ENCODE measurements at places on chromosomes 2 and 18.

DNA sequence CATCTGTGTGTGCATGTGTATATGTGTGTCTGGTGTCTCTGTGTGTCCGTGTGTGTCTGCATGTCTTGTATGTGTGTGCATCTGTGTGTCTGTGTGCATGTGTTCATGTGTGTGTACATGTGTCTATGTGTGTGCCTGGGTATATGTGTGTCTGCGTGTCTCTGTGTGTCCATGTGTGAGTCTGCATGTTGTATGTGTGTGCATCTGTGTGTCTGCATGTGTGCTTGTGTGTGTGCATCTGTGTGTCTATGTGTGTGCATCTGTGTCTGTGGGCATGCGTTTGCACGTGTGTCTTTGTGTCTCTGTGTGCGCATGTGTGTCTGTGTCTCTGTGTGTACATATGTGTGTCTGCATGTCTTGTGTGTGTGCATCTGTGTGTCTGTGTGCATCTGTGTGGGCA, 207.7 kb downstream of the TNS1 start:
- no peak for DNase-seq

GRCh38 chr2:86671337-86671981, 47.8 kb upstream of the RNF103 start:
- no peak for DNase-seq

DNA sequence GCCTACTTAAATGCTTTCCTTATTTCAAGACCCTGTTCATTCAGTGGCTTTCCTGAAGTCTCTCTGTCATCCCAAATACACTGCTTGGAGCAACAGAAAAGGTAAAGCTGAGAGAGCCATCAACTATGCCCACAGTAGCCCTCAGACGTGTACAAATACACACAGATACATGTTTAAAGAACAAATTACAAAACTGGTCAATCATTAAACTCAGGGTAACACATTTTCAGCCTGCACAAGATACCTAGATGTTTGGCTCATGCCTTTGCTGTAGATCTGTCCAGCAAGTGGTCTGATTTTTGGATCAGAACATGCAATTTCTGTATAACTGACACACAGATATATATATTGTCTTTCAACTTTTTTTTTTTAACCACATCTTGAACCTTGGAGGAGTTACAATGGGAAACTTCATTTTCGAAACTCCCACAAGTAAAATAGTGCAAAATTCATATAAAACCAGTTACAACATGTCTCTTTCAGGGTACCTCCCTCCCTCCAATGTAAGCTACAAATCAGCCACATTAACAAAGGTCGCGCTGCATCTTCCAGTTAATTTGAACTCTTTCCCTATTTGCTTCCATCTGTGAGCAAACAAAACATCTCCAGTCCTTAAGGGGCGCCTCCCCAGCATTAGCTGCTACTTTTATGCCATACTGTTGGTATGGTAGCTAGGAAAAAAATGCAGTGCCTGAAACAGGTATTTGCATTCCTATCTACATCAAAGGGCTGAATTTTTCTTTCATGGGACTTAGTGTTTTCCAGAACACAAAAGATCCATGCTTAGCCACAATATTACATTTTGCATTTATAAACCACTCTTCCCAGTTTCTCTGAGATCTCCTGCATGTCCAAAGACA, 311.9 kb downstream of the NRXN1 start:
- DNase-seq = no peak

GRCh38 chr2:225104321-225104720, 62.1 kb upstream of the DOCK10 start:
- DNase-seq = no peak

DNA sequence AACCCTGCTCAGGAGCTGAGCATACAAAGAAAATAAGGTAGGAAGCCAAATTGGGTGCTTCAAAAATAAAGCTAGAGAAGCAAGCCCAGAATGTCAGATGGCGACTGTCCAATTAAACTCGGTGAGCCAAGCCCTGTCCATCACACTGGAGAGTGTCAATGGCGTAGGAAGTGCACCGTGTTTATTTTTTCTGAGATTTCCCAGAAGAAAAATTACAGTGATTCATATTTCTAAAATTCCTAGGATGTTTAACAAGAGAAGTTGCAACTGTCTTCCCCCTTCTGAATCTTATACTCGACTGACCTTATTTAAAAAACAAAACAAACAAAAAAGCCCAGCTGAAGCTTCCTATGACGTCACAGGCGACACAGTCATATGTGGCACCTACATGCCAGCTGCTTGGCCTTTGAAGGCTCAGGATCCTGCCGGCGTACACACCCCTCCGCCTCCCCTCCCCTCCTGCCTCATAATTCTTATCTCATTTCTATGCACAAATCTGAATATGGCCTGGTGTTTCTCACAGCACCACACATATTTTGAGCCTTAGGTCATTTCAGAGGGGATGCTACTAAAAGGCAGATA, 60.8 kb downstream of the MBP start:
- peak; percentile 58 for DNase-seq

DNA sequence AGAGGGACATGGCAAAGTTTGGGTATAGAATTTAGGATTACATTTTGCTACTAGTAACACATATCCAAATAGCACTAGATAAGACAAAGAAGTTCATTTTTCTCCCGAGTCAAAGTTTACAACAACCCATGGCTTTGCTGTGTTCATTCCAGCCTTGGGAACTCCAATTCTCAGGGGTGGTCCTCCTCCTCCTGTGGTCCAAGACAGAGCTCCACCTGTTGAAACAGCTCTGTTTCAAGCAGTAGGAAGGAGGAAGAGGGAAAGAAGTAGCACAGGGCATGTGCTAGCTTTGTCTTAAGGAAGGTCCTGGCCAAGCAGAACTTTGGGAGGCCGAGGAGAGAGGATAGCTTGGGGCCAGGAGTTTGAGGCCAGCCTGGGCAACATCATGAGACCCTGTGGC, 113.8 kb upstream of the SIX2 start:
- no peak for DNase-seq

GRCh38 chr2:49971453-49971852, 817.1 kb upstream of the FSHR start:
- DNase-seq = no peak

- DNase-seq = no peak
Observed at GRCh38 chr2:151027151-151027550, 234.5 kb downstream of the RBM43 start.

DNA sequence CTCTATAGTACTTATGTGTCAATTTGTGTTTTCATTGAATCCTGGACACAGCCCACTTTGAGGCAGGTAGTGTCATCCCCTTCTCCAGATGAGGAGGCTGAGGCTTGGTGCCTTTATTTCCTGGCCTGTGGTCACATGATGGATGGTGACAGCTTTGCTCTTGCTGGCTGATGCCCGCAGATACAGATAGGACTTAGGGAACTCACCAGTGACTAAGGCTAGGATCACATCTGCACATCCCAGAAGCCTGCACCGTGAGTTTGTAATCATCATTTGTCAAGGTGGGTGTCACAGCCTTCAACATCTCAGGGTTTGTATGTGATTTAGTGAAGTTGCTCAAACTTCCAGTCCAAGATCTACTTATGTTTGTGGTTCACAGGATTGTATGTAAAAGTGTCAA, 295.1 kb upstream of the RAB12 start:
- no peak for DNase-seq

- DNase-seq = peak; percentile 99
Observed at GRCh38 chr2:74178211-74179062, at the start of gene MOB1A. Gene MOB1A, minus strand, starts transcription at chr2:74178879. Its CDS starts 205 bp downstream, at chr2:74178674.

- DNase-seq = no peak
Observed at GRCh38 chr18:56541340-56541739, 97.1 kb downstream of the TXNL1 start.

GRCh38 chr2:158128168-158128973, 26.7 kb downstream of the UPP2 start:
- no peak for DNase-seq

DNA sequence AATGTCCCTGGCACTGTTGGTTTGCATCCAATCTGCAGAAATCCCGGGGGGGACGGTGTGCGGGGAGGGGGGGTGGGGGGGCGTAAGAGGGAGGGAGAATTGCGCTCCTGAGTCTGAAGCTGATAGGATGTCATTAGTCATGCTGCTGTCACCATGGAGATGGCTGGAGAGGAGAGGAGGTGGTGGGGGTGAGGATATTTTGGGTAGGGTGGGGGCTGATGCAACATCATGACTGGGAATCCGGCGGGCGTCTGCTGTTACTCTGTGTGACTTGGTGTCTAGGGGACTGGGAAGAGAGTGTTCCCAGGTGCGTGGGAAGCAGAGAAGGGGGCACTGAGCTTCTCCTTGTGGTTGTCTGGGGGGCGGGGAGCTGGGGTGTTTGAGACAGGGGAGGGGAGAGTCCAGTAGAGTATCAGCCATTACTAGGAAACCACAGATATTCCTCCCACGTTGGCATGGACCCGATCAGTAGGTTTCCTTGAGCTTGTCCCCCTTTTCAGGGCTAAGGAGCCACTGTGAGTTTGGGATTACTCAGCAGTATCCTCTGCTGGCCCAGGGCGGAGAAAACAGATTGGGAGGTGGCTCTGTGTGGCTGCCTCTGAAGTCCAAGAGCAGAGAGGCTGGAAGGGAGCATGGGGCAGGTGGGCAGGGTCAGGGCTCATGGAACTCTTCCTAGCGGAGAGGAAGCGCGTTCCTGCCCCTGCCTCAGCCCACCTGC, 18.9 kb downstream of the TET3 start:
- DNase-seq = no peak

DNA sequence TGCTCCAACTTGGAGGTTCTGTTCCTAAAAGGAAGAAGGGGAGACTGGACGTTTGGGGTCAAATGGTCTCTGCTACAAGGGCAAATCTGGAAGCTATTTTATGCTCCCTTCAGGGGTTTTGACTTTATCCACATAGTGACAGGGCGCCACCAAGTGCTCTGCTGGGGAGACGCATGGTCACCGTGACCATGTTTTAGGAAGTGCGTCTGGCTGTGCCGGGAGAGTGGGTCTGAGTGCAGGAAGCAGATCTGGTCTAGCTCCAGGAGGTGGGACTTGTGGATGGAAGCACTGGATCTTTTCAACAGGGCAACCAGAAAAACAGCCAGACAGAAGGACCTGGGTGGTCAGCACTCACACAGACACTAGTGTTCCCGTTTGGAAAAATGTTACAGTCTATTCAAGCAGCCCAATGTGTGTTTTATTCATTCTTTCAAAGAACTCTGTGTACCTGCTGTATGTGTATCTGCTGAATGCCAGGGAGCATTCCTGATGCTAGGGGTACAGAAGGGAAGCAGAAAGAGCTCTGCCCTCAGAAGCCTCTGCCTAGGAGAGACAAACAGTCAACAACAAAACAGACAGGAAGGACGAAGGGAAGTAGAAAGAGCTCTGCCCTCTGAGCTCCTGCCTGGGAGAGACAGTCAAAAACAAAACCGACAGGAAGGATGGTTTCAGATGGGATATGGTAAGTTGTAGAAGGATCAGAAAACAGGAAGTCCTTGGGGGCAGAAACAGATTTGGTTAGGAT, 14.3 kb downstream of the IMPA2 start:
- DNase-seq = peak; percentile 76

DNA sequence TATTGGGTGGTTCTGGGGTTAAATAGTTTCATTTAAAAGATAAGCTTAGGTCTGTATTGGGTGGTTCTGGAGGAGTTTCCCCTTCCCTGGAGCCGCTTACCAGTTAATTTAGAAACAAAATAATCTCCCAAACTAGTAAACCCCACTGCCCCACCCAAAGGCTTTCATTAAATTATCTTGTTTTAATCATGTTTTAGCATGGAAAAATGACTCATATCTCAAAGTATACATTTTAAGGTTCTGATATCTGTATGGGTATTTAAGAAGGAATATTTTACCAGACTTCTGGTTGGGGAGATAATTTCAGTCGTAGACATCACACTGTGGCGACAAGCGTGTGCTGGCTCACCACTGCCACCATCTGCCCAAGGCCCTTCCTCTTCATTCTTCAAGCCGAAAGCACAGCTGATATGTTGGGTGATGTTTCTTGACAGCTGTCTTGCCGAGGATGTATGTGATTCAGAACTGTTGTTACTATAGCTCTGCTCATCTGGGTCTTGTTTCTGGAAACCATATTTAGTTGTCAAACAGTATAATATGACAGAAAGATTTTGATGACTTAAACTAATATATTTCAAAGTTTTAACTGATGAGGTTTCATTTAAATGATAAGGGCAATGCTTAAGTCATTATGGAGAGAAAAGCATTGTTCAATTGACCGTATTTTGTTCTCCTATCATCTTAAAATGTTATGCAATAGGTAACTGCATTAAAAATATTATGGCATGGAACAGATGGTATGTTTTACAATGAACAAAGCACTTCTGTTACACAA, 5.1 kb downstream of the FIGLA start:
- peak; percentile 36 for DNase-seq

- DNase-seq = no peak
Observed at GRCh38 chr2:26298286-26298637, 47.7 kb upstream of the SELENOI start.

DNA sequence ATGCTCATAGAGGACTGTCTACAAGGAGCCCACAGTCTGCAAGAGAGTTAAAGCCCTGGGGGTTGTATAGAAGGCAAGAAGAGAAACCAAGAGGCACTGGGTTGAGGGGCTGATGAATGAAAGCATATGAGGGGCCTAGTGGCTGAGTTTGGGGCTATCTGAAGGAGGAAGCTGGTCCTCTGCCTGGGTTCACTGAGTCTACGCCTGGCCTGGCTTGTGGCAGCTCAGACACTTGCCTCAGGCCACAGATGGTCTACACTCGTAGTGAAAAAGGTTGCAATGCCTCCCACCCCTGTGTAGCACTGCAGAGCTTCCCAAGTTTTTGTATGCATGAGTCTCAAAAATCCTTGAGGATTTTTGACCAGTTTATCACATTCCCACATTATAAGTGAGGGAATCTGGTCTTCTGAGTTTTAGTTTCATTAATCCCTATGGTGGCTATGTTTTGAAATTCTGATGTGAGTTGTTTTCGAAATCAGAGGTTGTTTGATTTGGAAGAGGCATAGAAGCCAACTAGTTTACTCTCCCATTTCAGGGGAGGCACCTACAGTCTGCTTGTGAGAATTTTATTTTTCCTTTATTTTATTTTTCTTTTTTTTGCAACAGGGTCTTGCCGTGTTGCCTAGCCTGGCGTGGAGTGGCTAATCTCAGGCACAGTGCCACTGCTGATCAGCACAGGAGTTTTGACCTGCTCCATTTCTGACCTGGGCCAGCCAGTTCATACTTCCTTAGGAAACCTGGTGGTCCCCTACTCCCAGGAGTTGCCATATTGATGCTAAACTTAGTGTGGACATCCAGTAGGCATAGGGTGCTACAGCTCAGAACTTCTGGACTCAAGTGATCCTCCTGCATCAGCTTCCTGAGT, 10.0 kb downstream of the MYCN start:
- DNase-seq = no peak

- DNase-seq = no peak
Observed at GRCh38 chr2:84999553-84999955, 28.6 kb downstream of the KCMF1 start.

GRCh38 chr2:144438801-144439631, 80.9 kb downstream of the ZEB2 start:
- no peak for DNase-seq

DNA sequence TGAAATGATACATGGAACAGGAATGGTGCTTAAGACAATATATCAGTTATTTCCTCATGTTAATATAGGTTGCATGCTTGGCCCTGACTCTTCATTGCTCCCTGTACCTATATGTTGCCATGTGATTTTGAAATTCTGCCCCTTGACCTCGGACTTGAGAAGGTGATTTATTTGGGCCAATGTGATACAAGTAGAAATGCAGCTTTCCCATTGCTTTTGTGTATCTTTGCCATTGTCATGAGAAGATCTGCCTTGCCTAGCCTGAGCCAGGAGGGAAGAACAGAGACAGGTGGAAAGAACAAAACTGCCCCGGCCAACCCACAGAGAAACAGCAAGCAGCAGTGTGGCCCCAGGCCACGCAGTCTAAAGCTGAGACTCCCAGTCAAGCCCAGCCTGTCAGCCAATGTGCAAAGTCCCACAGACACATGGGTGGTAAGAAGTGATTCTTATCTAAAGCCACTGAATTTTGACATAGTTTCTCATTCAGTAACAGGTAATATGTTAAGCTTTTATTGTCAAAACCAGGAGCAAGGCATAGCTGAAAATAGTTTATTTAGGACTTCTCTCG, 245.7 kb upstream of the RND3 start:
- no peak for DNase-seq

All from kidney capillary endothelial cell (primary cell).